Stimulated activated CD8-positive, alpha-beta memory T cell treated with anti-CD3 and anti-CD28 coated beads, Interleukin-7, amount 100 ng/mL, for 1 hour (primary cell): ENCODE measurements at places on chromosomes 12 and 14.

GRCh38 chr12:124566997-124567672 is at the start of gene NCOR2:
Gene NCOR2 (minus strand): TSS chr12:124567612. CDS start chr12:124495251, 72,361 bp downstream.
- DNase-seq, result peak; percentile 9

GRCh38 chr14:80901260-80901659 is 40.3 kb downstream of the CEP128 start:
- no peak for DNase-seq

DNA sequence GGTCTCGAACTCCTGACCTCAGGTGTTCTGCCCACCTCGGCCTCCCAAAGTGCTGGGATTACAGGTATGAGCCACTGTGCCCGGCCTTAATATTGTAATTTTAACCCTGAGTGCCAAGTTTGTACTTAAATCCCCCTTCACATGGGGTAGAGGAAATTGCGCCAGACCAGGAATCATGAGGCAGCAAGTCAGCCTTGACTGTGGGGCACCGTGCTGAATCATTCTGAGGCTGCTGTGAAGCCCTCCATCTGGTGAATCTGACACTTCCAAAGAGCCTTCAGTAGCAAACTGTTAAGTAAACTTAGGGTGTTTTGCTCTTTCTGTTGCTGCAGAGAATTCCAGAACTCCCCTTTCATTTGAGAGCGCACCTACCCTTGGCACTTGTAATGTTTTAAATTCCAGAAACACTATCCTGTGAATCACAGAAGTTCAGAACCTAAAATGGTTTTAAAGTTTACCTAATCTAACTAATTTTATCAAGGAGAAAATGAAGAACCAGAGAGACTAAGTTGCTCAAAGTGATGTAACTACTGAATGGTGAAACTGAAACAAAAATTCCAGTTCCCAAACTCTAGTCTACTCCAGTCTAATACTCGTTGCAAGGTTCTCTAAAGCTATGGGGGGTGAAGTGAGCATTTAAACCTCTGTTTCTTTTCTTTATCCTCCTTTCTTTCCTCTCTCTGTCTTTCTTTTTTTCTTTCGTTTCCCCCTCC is 7.5 kb downstream of the HEBP1 start:
- DNase-seq, result no peak

- no peak for DNase-seq
Measured at GRCh38 chr12:6786416-6787094, 2.8 kb upstream of the CD4 start.

DNA sequence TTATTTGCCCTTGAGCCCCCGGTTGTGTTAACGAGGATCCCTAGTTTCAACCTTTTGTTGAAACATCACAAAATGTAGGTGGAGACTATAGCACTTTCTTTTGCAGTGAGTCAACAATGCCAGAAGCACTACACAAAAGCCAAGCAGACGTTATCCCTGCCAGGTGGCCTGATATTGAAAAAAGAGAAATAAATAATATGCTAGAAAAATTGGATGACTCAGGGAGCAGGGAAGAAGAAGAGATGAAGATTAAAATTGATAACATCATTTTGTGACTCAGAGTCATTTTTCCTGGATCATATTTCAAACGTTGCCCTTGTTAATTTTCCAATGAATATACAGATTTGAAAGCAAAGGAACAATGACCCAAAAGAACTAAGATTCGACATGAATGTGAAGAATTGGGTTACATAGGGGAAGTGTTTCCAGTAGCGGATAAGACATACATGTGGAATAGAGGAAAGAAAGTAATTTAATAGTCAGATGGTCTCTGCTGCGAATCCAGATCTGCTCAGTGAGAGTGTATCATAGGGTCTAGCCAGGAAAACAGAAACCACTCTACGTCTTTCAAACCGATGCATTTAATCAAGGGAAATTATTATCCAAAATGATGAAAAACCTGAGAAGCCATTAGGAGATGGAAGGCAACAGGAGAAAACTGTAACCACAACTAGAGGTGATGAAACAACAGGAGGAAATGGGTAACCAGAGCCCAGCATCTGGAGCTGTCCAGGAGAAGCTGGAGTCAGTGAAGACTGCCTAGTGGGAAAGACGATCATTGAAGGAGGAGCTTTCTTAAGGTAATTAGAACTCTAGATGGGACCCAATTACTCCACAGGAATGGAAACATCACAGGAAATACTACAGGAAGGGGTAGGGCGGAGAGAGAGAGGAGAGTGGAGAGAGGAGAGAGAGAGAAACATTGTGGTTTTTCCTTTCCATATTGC is 57.9 kb downstream of the RERG start:
- DNase-seq, result no peak

DNA sequence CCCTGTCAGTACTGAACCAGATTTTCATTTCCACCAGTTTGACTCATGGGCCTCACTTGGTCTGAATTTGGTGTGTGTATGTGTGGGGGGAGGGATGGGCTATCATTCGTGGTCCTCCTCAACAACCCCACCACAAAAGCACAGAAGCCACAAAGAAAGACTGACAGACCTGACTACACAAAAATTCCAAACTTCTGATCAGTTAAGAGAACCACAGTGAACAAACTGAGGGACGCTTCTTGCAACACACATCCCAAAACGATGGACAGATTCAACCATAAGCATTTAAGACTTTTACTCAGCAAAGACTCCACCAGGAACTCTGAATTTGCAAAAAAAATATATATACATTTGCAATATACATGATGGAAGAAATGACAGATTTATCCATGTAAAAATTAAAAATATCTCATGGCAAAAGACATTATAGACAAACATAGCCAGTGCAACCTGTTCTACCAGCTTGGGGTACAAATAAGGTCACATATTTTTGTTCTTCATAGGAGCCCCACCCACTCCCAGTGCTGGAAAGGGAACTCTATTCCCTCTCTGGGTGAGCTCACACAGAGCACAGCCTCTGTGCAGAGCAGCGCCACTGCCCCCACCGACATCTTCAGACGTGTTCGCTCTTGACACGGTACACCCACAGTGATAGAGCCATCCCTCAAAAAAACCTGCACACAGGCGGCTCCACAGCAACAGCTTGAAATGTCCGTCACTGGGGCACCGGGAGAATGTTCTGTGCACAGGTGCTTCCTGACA is 49.7 kb downstream of the JAG2 start:
- DNase-seq, result no peak

DNA sequence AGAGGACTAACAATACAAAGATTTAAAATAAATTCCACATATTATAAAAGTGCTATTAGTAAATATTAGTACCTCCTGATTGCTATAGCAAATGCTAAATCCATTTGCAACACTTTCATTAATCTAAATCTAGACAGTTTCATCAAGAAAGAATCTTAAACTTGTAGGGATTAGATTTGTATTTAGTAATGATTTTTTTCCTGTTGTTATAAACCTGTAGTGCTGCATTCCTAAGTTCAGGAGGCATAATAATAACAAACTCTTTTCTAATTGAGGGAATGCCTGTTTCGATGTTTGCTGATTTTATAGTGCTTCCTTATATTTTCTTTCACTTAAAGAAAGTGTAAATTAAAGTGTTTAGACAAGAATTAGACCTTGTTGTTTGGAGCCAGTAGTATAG is 166.1 kb downstream of the FOXA1 start:
- DNase-seq, result no peak

DNA sequence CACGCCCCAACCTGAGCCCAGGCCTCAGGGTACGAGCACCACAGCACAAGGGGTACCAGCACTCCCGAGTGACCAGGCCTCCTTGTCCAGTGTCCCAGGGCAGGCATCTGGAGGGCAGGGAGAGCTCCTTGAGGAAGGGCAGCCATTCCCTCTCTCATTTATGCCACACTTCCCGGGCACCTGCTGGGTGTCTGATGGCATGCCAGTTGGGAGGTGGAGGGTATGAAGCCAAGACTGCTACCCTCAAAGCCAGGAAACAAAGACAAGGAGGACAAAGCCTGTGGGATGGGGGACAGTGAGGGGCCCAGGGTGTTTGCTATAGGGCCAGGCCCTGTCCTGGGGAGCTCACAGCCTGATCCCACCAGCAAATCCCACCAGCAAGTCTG is 45.6 kb downstream of the CCDC88C start:
- DNase-seq, result no peak

DNA sequence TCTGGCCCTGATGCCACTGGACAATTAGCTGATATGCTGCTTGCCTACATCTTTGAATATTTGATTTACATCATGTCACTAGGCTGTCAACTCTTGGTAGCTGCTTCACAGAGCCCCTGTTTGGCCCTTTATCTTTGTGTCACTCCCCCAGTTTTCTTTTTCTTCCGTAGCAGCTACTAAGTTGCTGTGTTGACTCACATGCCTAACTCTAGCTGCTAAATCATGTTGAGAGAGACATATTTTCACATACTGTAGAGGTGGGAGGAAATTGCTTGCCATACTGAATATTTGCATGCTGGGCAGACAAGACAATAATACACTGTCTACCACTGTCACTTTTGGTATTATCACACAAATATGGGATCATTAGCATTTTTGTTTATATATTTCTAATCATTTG is 147.1 kb upstream of the NOVA1 start:
- no peak for DNase-seq

GRCh38 chr14:76784881-76785280 is 23.6 kb downstream of the VASH1 start:
- no peak for DNase-seq

- DNase-seq, result no peak
Measured at GRCh38 chr12:51320695-51321320, 3.2 kb downstream of the BIN2 start.

- no peak for DNase-seq
Measured at GRCh38 chr12:77537663-77538062, 293.0 kb upstream of the NAV3 start.

- DNase-seq, result no peak
Measured at GRCh38 chr14:75427126-75427481, 718 bp upstream of the JDP2 start.

GRCh38 chr14:104554088-104554607 is 25.4 kb upstream of the C14orf180 start:
- DNase-seq, result no peak

- DNase-seq, result no peak
Measured at GRCh38 chr12:45268672-45269411, 52.9 kb downstream of the ANO6 start.

DNA sequence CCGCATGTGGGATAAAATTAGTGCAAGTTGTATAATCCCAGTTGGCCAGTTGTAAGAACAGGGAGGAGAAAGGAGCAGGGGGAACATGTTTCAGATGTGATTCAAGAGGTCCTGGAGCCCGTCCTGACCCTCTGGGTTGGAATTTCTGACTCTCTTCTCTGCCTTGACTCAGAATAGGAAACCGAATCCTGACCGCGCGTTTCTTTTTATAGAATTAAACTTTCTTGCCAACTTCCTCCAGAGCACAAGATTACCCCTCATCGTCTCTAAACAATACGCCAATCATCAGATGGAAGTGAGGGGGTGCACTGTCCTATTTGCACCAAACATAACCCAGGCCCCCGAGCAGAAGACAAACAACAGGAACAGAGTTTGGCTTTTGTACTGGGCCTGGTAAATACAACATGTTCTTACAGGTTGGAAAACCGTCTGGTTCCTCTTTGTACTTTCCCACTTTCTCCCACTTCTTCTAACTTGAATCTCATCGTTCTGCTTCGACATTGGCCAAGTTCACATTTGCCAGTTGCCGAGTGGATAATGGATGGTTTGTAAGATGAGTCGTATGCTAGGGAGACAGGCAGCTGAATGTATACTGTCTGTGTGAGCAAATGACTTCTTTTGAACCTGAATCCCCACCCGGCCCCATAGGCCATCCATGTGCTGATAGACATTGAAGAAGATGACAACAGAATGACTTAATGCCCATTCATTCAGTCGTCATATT is 42.6 kb upstream of the MED13L start:
- no peak for DNase-seq

- no peak for DNase-seq
Measured at GRCh38 chr14:78637489-78637888, 467.3 kb downstream of the NRXN3 start.

- DNase-seq, result no peak
Measured at GRCh38 chr14:102901633-102902032, 20.8 kb upstream of the AMN start.

GRCh38 chr14:53714495-53715192 is 242.0 kb downstream of the BMP4 start:
- DNase-seq, result no peak

GRCh38 chr14:93023039-93023438 is 92.7 kb downstream of the ITPK1 start:
- DNase-seq, result no peak

GRCh38 chr12:132146772-132147422 is 2.6 kb downstream of the NOC4L start:
- no peak for DNase-seq

- no peak for DNase-seq
Measured at GRCh38 chr12:16719713-16720416, 113.9 kb upstream of the LMO3 start.

GRCh38 chr12:65518771-65519170 is 240.3 kb downstream of the MSRB3 start:
- no peak for DNase-seq

DNA sequence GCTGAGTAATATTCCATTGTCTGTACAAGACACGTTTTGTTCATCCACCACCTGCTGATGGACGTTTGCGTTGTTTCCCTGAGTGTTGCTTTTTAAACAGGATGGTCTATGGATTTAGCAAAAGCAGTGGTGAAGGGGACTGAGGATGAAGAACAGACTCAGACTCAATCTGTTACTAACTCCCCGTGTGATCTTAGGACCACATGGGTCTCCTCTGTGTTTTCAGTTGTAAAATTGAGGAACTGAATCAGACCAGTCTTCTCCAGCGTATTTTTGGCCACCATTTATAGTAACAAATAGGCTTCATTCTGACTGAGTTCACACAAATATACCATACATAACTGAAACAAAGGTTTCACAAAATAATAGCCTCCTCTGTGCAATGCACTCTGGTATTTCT is 85.6 kb downstream of the FOXN3 start:
- no peak for DNase-seq
